NCI-H2107 (cell line): ENCODE measurements at places on chromosomes 13 and 19.
A peak's percentile ranks its signal among the peaks of the same experiment; 100 is the strongest.

DNA sequence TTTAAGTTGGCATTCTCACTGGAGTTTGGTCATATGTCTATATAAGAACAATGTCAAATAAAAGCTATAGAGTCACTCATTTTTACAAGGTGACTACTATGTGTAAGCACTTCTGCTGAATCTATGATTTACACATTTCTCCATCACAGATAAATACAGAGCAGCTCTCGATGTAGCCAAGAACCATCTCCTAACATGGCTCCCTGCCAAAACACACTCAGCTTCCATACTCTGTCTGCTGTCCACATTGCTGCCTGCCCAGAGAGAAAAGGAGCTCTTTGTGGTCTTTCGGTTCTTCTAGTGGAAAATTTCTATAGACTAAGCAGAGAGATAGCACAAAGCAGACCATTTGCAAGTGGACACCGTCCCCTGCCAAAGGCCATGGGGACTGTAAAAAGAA, 190.9 kb upstream of the KLF12 start:
- no peak for DNase-seq

GRCh38 chr19:5192568-5192967, 148.0 kb downstream of the PTPRS start:
- no peak for DNase-seq

DNA sequence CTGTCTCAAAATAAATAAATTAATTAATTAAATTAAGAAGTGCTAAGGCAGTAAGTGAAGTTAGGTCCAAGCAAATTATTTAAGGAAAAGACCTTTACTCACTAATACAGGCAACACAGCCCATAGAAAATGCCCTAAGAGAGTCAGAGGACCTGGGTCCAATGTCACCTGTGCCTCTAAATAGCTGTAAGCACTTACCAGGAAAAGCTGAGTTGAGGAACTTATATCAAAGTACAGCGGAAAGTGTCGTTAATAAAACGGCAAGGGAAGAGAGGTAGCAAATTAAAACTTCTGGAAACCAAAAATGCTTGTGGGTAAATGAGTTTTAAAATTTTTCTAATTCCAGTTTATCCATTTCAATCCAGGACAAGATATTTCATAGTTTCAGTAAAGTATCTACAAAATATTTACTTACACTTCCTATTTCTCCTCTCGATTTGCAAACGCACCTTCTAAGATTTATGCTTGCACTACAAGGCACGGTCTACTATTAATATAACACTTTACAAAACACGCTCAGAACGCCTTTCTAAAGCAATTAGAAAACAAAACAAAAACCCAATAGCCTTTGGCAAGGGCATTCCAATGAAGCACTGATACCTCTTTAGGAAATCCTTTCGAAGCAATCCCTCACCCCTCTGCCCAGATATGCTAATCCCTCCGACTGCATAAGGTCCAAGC, 963 bp downstream of the VPS36 start:
- DNase-seq = no peak

DNA sequence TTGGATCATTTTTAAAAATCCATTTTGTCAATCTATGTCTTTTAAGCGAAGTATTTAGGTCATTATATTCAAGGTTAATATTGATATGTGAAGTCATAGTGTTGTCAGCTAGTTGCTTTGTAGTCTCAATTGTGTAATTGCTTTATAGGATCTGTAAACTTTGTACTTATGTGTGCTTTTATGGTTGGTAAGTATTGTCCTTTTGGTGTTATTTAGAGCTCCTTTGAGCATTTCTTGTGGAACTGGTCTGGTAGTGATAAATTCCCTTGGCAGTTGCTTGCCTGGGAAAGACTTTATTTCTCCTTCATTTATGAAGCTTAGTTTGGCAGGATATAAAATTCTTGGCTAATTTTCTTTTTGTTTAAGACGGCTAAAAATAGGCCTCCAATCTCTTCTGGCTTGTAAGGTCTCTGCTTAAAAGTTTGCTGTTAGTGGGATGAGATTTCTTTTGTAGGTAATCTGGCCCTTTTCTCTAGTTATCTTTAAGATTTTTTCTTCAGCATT, 368.8 kb downstream of the SPRY2 start:
- no peak for DNase-seq

DNA sequence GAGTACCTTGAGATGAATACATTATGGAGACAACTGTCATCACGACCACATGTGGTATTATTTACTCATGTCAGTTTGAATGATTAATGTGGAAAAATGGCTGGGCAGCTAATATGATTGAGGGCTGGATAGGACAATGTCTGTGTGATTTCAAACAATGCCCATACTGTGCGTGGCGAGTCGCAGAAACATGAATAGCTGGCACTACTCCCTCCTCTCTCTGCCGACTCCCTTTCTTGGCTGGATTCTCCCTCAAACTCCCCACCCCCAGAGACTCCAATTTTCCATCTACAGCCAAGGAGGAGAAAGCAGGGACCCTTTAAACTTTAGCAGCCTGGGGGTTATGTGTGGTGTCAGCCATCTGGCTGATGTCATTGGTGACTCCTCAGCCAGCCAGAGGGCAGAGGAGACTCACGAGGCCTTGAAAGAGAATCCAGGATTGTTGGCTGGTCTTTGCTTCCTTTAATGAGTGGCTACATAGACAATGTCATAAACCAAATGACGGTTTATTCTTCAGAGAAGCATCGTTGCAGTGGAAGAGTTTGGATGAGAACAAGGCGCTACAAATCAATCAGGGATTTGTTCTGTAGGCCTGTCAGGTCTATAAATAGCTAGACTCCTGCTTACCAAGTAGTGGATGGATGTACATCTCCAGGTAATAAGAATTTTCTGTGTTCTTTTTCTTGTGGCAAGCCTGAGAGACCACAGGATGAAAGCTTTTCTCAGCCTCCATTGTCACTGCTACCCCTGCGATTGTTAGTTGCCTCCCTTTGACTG, 165.6 kb downstream of the DLEU7 start:
- no peak for DNase-seq

DNA sequence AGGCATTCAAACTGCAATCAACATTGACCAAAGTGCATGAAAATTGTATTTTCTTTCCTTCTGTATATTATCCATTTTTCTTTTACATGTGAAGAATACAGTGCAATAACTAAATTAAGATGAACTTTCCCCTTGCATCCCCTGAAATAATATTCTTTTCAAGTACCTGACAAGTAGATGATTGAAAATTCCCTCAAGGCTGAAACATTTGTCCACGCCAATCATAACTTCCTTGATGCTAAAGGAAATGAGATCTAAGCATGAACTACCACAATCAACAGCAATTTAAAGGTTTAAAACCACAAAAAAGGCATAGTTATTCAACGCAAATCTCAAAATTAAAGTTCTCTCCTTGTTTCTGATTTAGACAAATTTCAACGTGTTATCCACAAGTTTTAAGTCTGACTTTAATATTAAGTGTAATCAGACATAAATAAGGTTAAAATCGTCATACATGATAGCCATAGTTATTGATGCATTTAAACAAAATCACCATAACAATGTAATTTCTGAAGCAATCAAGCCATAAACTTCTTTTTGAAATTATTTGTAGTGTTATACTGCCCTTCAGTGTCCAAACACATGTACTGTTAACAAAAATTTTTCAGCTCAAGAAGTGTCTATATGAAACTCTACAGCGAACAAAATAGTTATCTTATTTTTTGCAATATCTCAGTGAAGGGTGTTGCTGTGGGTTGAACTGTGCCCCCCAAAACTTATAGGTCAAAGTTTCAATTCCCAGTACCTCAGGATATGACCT, 169.5 kb downstream of the DCLK1 start:
- no peak for DNase-seq

DNA sequence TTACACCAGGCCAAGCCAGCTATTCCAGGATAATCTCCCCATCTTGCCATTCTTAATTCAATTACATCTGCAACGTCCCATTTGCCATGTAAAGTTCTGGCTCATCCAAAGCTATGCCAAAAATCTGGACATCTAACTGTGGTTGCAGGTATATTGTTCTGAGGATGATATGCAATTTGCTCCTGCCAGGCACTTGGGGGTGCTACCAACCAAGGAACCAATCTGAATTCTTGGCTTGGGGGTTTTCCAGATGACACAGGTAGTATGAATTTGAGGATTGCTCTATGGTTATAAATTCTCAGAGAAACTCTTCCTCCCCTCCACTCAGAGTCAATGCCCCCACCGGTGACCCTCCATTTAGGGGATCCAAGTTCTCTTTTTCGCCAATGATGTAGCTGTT, 33.0 kb downstream of the CRYL1 start:
- DNase-seq = no peak

- DNase-seq = no peak
Measured at GRCh38 chr13:30608364-30608763, 9.4 kb upstream of the USPL1 start.

GRCh38 chr13:38617936-38618335, 68.9 kb upstream of the FREM2 start:
- no peak for DNase-seq

- no peak for DNase-seq
Measured at GRCh38 chr13:50948601-50949000, 39.0 kb downstream of the RNASEH2B start.

- no peak for DNase-seq
Measured at GRCh38 chr13:113448545-113448884, 4.8 kb downstream of the ADPRHL1 start.

DNA sequence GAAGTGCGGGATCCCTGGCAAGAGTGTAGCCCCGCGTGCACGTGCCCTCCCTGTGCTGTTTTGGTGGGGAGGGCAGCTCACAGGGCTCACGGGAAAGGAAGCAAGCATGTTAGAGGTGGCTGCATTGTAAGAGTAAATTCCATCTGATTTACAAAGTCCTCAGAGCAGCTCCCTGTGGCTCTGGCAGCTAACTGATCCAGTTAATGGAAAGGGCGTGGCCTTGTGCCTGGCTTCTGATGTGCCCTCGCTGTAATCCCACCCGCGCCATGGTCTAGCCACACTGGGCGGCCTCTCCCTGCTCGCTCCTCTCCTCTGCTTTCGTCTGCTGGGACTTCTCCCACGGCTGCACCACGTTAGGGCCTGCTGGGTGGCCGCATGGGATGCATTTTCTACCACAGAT, 258.5 kb downstream of the FGF9 start:
- no peak for DNase-seq

DNA sequence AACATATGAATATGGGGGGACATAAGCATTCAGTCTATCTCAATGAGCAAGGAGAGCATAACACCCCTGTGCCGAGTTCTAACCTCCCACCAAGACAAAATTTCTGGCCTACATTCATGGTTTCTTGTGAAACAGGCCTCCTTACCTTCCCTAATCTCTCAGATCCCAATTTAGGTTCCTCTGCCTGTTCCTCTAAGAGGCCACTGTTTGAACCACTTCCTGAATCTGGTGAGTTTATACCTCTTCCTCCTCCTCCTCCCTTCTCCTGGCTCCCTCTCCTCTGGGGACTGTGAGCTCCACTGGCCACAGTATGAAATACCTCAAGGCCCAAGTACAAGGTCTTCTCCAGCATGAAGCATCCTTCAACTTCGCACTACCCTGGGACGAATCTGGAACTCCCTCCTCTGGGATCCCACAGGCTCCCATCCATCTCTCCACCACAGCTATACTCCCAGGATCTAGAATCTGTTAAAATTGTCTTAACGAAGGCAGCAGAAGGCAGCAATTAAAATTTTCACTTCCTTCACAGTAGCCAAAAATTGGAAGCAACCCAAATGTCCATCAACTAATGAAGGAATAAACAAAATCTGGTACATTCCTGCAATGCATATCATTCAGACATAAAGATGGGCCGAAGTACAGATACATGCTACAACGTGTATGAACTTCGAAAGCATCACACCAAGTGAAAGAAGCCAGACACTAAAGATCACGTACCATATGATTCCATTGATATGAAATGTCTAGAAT, 7.8 kb upstream of the SIGLECL1 start:
- DNase-seq = no peak

DNA sequence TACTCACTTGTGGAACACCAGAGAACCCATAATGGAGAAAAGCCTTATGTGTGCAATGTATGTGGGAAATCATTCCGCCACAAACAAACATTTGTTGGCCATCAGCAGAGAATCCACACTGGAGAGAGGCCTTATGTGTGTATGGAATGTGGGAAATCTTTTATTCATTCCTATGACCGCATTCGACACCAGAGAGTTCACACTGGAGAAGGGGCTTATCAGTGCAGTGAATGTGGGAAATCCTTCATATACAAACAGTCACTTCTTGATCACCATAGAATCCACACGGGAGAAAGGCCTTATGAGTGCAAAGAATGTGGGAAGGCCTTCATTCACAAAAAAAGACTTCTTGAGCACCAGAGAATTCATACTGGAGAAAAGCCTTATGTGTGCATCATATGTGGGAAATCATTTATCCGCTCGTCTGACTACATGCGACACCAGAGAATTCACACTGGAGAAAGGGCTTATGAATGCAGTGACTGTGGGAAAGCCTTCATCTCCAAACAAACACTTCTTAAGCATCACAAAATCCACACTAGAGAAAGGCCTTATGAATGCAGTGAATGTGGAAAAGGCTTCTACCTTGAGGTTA, 10.9 kb downstream of the ZNF549 start:
- no peak for DNase-seq

DNA sequence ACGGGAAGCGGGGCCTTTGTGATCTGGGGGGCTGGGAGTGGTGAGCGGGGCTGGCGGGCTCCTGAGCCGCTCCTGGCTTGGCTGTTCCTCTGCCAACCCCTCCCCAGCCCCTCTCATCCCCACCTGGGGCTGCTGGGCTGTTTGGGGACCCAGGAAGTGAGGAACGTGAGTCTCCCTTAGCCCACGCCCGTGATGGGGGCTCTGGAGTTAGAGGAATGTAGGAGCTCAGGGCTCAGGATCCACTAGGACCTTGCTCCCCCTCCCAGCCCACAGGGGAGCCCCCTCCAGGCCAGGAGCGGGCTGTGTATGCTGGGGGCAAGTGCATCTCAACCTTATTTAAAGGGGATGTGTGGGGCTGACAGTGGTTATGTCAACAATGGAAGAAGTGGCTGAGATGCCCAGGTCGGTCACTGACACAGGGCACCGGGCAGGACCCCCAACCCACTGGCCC, 134.1 kb downstream of the URI1 start:
- DNase-seq = no peak

- no peak for DNase-seq
Measured at GRCh38 chr19:15962319-15962718, 13.5 kb downstream of the OR10H4 start.

DNA sequence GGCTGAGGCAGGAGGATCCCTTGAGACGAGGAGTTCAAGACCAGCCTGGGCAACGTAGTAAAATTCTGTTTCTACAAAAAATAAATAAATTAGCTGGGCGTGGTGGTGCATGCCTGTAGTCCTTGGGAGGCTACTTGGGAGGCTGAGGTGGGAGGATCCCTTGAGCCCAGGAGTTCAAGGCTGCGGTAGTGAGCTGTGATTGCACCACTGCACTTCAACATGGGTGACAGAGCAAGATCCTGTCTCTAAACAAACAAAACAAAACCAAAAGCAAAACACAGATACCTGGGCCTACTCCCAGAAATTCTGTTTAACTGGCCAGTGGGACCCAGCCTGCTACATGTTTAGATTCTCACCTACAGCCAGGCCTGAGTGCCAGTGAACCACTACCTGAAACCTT, 74.6 kb upstream of the MEDAG start:
- no peak for DNase-seq

- no peak for DNase-seq
Measured at GRCh38 chr13:99812625-99813024, 158.9 kb downstream of the ZIC5 start.

- DNase-seq = peak; percentile 68
Measured at GRCh38 chr19:44050740-44051649, 841 bp upstream of the ZNF223 start.
